EH (cell line): ENCODE measurements at places on chromosomes 3 and 15.

DNA sequence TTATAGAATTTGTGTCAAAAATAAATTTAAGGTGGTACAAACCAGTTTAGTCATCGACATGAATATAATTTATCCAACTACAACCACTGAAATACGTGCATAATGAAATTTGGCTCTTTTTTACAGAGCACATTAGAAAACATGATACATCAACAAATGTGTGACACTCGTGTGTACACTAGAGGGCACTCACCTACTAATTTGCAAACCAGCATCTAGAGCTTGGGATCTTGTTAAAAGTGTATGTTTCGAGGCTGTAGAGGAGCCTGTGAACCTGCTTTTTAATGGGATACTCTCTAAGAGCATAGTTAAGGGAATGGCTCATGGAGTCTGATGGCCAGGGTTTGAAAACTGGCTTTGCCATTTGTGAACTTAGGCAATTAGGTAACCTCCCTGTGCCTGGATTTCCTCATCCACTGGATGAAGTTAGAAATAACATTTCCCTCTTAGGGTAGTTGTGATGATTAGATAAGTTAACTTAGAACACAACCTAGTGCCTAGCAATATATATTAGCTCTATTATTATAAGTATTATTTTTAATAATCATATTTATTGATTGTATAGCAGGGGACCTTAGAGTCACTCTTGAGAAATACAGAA lies 8.8 kb upstream of the CPOX start:
- DNase-seq, result peak; percentile 66

- no peak for DNase-seq
These were observed 117.3 kb downstream of the ADAMTS17 start for GRCh38 chr15:100224206-100225185.

- no peak for DNase-seq
These were observed 353.3 kb upstream of the SUCLG2 start for GRCh38 chr3:68007621-68008226.

- DNase-seq, result no peak
These were observed 495.3 kb upstream of the ARPP21 start for GRCh38 chr3:35144011-35144410.

DNA sequence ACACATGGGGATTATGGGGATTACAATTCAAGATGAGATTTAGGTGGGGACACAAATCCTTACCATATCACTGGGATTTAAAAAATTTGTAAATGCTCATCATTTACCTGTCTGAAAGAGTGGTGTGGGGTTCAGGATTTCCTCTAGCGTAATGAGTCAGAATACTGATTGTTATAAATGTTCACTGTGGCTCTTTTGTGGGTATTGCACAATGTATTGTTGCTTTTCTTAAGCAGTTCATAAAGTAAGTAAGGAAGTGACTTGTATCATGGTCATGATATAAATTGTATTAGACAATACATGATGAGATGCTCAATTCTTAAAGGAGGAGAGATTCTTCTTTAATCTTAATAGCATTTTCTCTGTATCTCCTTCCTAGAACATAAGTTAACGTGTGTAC lies 262.1 kb downstream of the CNTN4 start:
- DNase-seq, result no peak

DNA sequence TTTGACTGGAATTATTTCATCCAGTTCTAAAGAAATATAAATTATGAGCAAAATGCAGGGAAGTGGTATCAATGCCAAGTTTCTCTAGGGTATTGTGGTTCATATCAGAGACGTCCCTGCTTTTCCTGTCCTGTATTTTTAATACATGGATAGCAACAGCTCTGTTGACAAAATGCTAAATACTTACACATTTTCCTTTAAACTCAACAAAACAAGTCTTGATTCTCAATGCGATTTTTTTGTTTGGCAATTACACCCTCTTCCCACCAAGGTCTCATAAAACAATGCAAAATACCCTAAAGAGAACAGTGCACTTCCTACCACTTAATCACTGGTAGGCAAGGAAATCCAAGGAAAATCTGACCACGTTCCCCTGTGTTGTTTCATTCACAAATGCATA lies 120.0 kb downstream of the DUT start:
- DNase-seq, result no peak

DNA sequence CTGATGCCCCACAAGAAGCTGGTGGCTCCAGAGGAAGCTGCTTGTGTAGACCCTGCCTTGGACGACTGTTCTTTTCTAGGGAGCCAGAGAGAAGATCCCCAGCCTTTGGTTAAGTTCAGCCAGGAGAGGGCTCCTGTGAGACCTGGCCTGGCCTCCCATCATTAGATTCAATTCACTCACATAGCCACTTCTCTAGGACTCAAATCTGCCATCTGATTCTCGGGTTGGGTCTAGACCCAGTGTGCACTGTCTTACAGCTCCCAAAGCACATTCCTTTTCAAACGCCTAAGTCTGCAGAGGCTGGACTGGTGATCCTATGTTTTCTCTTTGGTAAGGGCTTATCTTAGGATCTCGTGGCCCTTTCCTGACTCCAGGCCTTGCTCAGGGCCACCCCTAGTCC lies 81.7 kb upstream of the NPHP3 start:
- peak; percentile 24 for DNase-seq
